Effector memory CD8-positive, alpha-beta T cell (primary cell): ENCODE measurements at places on chromosomes 3 and 15.
A peak's percentile ranks its signal among the peaks of the same experiment; 100 is the strongest.

DNA sequence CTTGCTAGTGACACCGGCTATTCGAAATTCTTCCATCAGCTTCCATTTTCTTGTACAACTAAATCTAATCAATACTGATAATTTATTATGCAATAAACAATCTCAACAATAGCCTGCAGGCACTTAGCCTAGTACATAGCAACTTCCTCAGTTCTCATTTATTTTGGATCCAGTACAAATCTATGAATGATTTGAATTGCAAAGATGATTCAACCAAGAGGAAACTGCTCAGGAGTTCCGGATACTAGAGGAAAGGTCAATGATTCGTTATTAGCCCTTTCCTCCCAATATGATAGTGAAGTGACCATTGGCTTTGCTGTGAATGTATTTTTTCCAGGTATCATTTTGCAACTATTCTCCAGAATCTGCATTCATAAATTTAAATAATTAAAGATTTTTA lies 827.0 kb downstream of the CADM2 start:
- DNase-seq, result no peak

DNA sequence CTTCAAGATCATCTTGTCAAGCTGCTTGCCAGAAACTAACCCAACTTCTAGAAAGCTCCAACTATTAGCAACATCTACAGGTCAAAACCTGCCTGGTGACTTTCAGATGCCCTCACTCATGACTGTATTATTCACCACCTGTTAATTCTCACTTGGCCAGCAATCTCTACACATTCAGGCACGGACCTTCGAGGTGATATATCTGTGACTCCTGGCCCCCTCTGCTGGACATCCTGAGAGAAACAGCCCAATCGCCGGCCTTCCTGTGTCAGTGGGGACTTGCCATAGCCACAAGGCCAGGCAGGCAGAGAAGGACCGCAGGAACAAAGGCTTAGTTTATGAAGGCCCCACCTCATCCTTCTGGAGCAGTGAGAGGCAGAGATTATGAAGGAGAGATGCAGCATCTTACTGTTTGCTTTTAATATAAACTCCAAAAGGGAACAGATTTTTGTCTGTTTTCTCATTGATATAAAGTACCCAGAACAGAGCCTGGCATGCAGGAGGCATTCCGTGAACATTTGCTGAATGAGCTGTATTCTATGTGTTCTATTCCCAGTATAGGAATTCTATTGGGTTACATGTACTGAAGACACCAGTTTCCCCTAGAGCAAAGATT lies 24.4 kb upstream of the OCA2 start:
- peak; percentile 38 for DNase-seq

DNA sequence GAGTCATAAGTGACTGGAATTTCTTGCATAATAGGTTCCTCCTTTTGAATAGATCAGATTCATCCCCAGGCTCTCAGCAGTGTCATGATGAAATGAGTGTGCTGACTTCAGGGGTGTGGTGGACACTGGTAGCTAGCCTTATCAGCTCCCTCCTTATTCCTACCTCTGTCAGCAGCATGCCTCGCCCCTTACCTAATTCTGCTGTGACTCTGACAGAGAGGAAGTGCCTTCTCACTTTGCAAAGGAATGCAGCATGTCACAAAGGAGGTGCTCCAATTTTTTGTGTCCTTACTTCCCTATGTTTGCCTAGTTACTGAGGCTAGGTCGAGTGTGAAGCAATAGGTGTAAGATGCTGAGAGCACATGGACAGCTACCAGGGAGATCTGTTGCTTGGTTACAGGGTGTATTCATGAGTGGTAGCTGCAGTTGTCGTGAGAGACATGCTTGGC lies 90.6 kb downstream of the TNFAIP8L3 start:
- no peak for DNase-seq

- no peak for DNase-seq
Measured at GRCh38 chr3:197269024-197269423, 29.4 kb downstream of the DLG1 start.

GRCh38 chr3:62665627-62666437 lies 209.4 kb downstream of the CADPS start:
- no peak for DNase-seq

- DNase-seq, result no peak
Measured at GRCh38 chr3:139339219-139339906, 4.5 kb upstream of the MRPS22 start.

GRCh38 chr15:60751985-60752952 lies 273.3 kb upstream of the ICE2 start:
- DNase-seq, result no peak

DNA sequence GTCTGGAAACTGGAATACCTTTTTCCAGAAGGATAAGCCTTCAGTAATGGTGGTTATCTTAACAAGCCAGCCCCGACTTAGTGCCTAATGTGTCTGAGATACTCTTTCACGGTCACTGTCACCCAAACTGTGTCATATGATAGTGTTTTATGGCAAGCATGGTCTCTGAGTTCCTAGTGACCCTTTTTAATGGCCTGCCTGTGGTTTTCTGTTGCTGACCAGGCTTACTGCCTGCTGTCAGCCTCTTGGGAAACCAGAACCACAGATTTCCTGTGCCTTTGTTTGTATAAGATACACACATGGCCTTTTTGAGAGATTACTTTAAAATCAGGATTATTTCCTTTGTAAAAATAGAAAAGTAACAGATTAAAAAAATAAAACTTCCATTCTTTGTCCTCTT lies 22.4 kb downstream of the HPS3 start:
- DNase-seq, result no peak

DNA sequence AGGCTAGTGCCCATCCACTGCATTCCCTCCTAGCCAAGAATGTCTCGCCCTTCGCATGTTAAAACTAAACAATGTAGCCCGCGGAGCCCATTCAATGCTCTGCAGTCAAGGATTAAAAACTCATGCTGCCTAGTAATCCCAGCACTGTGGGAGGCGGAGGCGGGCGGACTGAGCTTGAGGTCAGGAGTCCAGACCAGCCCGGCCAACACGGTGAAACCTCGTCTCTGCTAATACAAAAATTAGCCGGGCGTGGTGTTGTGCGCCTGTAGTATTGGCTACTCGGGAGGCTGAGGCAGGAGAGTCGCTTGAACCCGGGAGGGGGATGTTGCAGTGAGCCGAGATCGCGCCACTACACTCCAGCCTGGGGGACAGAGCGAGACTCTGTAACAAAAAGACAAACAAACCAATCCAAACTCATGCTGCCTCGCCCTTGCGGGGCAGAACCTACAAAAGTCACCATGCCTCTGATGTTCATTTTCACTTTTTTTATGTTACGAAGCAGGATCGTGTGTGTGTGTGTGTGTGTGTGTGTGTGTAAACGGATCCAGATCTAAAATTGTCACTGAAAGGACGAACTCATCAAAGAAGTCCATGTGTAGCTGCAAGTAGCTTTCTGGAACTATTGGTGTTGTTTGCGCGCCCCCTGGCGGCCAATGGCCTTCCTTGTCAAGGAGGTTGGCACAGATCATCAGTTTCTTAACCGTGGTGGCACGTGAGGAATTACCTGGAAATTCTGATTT lies 54.8 kb upstream of the SPESP1 start:
- DNase-seq, result peak; percentile 86

DNA sequence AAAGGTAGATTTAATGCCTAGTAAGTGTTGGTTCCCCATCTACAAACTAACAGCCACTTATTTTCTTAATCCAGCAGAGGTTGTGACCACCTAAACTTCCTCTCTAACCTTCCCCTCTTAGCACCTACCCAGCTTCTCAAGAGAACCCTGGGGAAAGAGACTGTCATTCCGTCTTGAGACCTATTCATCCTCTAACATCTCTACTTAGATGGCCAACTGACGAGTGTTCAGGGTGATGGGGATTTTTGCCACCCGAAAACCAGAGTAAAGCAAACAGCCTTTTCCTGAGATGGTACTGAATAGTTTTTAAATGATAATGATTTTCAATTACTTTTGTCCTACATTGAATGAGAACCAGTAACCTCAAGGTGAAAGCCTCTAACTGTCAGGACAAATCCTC lies 9.3 kb upstream of the GBE1 start:
- DNase-seq, result no peak

DNA sequence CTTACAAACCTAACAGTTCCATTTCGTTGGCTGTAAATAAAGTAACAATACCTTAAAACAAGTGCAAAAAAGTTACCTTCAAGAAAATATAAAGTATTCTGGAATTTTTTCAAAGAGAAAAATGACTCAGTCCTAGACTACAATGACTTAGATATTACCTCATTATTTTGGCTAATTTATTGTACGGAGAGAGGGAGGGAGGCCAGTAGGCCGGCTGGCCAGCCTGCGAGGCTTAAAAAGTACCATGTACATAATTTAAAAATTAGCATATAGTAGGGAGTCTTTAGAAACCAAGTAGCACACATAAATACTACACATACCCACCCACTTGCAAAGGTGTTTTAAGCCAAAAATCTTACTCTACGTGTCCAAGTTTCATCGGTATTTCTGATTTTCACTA lies 41.9 kb upstream of the MAP4 start:
- no peak for DNase-seq
